ENCODE measurements at places on chromosomes 2 and 18. TPM values are rescaled to one million over a fixed set of nuclear protein-coding genes. Genes with fewer than 3 reads are reported as not detected.

DNA sequence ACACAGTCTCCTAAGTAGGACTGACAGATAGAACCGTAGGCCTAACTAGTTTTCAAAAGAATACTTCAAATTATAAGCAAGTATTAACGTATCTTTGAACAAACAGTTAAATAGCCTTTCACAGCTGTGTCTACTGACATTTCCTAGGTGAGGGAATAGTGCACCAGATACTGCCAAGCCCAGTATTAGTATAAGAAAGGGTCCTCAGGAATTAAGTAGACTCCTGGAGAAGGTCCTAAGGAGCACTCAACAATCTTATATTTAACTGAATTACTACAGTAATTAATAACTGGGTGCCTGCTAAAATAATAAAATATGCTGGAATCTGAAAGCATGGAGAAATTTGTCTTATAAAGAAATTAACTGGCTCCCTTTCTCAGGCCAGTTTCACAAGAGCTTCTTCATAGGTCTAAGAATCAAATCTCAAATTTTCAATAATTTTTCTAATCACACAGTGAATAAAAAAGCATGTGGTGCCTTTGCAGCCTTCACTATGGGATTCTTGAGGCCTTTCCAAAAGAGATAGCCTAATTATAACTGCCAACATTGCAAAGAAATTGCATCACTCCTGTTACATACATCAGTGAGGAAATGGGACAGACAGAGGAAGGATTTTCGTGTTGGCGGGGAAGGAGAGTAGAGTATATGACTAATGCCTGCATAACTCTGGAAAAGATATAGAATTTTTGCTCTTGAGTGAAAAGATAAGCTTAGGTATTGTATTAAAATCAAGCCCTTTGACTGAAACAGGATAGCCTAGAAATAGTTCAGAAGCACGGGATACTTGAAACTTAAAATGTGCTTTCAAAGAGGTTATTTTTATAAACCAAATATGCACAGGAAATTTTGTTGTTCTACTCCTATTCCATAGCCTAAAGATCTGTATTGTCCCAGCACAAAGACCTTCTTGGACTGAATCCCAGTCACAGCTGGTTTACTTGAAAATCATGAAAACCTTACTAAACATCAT is 228.6 kb upstream of the STK17B start:
- DNase-seq, result no peak

DNA sequence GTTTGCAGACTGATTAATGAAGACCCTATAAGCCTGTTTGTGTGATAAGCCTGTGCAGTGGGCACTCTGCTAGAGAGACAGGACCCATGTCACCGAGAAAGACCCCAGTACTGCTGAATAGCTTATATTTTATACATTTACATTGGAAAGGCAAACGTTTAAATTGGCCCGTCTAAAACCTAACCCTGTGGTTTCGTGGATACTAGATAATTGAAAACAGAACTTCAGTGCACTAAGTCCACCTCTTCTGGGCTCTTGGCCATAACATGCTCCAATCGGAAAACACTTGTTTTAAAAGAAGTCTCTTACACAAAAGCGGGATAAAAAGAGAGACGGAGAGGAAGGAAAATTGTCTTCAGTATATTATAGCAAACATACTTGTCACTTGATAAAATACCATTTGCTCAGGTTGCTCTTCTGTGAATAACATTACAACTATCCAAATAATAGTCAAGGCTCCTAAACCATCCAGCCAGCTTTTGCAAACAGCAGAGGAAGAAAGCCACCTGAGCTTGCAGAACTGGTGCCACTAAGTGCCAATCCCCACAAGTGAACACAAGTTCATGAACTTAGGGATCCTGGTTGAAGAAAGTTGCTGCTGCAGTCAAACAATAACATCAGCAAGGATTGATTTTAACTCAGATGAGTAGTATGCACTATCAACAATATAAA is 218.4 kb upstream of the FN1 start:
- no peak for DNase-seq

- peak; percentile 28 for DNase-seq
Measured at GRCh38 chr2:241272303-241273209, 42.9 kb downstream of the HDLBP start.

The CYBRD1 gene
- 5.7 TPM for total RNA-seq

DNA sequence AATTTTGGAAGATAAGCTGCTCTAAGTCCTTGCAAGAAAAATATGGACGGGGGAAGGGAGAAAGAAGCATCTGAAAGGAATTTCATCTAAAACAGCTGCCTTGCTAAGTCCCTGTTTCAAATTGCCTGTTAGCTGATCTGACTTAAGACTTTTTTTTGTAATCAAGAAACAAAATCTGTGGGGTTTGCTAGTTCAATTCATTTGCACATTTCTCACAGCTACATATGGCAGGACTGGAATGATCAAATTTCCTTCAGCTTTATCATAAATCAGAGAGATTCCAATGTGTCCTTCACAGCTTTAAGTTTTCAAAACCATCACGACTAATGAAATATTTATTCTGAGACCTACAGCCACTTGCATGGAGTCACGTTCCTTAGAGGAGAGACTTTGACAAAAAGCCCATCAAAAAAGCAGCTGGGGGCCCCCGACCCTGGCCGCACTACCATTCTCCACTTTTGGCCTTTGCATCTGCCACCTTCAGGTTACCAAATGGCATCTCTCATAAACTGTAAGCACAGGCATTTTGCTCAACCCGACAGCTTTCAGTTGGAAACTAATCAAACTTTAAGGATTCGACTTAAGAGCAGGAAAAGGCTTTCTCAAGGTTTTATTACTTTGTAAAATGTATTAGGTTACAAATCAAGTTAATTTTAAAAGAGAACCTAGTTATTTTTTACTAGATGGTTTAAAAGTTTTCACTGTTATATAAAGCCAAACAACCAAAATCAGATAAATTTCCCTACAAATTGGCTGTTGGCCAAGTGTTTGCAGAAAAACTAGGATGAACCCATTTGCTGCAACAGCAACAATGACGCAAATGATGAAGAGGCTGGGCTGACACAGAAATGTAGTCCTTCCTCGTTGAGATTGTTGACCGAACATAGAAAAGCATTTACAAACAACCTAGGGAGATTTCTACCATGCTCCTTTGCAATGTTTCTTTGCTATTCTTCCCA is 100.4 kb upstream of the RND3 start:
- DNase-seq, result no peak

DNA sequence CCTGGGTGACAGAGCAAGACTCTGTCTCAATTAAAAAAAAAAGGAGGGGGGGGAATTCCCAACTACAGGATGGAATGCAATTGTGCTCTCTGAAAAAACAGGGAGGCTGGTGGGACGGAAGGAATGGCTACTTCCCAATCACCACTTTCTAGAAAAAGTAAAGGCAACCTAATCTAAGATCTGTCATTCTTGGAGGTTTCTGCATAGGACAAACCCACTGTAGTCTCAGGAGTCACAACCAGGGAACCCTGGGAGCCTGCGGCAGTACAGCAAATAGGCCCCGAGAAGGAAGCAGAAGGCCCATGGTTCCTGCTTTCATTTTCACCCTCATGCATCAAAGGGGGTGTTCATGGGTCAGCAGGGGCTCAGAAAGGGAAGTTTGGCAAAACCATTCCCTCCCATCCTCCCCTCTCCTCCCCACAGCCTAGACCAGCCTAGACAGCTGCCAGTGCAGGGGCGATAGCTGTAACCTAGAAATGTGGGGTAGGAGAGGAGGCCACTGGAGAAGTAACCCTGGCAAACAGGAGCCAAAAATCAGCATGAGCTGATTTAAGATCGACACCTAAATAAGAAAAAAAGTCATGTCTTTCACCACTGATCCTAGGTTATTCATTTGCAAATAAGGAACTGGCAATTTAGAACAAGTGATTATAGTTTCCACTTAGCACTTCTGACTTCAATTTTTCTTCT is 48.0 kb downstream of the TRABD2A start:
- no peak for DNase-seq

The RASGRP3 gene
- 2.5 TPM for total RNA-seq

- DNase-seq, result no peak
Measured at GRCh38 chr2:107392241-107392704, 434.4 kb upstream of the RGPD4 start.

Data from activated T-helper 2 cell treated with anti-CD3 and anti-CD28 coated beads, Interferon-gamma antibody, Interleukin-2, Interleukin-4, amounts not matched to agents 10 μg/mL and 5 μg/mL and 100 μg/mL, durations not matched to agents 14 hours and 24 hours and 36 hours (primary cell).